ENCODE measurements at places on chromosomes 3 and 15. TPM values are rescaled to one million over a fixed set of nuclear protein-coding genes. Genes with fewer than 3 reads are reported as not detected.

FSIP1 gene
- total RNA-seq, result 0.63 TPM

GRCh38 chr3:179528772-179529171 is 34.0 kb upstream of the ACTL6A start:
- DNase-seq, result no peak

GRCh38 chr3:77412584-77412983 is 372.7 kb downstream of the ROBO2 start:
- no peak for DNase-seq

DNA sequence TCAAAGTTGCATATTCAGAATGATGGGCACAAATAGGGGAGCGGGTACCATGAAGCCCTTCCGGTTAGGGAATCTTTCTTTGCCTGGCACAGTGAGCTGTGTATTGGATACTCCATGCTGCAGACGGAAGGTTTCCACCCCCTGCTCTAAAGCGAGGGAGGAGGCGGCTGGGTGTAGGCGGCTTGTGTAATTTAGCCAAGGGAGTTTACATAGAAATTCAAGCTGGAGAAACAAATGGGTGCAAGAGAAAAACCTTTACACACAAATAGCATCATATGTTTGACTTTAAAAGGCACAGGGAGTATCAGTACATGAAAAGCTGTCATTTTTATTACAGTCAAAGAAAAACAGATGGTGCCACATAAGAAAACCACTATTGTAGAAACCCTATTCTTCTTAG is 59.3 kb upstream of the ADCY5 start:
- no peak for DNase-seq

GRCh38 chr3:81302045-81302444 is 459.4 kb downstream of the GBE1 start:
- DNase-seq, result no peak

DNA sequence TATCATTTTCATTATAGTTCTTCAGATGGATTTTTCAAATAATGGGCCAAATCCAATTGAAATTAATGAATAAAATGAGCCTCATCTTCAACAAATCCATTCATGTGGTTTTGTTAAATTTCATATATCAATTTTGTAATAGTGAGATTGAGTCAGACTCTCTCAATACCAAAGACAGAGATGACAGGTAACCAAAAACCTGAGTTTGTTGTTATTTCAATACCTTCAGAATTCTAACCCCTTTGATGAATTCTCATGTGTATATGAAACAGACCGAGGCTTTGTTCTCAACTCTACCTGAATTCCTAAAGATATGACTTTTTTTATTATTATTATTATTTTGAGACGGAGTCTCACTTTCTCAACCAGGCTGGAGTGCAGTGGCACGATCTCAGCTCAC is 92.8 kb downstream of the FOXP1 start:
- no peak for DNase-seq

DNA sequence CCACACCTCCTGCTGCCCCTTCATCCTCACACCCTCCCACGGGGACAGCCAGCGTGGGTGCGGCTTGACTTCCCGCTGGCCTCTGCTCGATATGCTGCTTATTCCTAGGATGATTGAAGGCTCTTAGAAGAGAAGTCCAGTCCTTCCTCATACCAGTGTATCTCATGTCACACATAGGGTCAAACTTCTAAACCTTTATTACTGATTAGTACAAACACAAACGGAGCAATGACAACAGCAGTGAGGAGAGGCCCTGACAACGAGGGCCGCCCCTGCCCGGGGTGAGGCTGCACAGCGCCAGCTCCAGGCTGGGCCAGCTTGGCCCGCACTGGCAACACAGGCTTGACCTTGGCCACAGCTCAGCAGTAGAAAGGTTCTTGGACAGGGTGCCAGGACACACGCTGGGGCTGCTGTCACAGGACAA is 3.7 kb downstream of the CIB1 start:
- no peak for DNase-seq

DNA sequence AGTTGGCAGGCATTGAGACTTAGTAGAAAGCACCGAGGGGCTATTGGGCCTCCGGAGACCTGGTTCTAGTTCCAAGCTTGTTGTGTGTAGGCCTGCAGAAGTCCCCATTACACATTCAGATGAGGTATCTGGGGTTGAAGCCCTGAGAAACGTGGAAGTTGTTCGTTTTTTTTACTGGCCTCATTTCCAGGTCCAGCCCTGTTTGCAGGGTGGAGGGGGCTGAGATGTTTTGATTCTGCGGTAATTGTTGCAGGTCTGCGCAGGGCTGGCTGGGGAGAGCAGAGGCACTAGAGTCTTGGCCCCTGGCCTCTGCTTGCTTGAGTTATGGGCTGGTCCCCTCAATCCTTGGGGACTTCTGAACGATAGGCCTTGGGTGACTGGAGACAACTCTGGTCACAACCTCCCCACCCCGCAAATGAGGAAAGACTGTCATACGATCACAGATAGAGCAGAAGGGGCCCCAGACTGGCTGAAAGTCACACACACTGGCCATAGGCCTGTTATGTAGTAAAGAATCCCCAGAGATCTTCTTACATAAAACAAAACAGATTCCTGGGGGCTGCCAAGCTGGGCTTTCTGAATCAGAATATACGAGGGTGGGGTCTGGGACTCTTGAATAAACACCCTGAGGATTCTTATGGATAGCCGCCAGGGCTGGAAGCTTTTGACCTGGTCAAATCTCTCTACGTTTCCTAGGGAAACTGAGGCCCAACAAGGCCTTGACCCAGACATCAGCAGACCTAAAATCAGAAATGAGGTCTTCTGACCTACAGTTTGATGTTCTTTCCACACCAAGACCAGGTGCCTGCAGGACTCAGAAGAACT is 15.6 kb downstream of the KBTBD13 start:
- no peak for DNase-seq

Measured in CD8-positive, alpha-beta memory T cell (primary cell).